ENCODE measurements at places on chromosomes 7 and 10.

- no peak for DNase-seq
Observed at GRCh38 chr10:71141528-71141927, 70.8 kb upstream of the UNC5B start.

DNA sequence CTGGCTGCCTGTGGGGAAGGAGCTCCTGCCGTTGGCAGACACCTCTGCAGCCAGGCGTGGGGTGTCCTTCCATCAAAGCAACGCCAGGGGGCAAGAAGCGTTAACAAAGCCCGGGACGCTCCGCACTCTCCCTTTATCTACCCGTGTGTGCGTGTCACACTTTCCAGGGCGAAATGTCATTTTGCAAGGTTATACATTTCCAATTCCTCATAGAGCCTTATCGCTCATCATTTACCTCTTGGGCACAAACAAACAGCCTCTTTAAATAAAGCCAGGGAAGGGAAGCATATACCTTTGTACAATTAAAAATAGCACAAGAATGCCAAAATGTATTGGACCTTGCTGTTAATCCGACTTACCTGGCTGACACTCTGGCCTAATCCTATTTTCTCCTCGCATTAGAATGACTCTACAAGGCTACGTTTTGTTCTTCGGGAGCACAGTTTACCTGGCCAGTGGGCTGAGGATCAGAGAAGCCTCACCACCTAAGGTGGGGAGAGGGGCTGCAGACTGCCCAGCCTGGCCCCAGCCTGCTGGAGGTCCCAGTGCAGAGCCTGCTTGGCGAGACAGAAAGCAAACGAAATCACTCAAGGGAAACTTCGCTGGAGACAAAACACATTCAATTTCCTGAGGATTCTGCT lies 77.6 kb upstream of the EN2 start:
- DNase-seq = peak; percentile 77

- no peak for DNase-seq
Observed at GRCh38 chr10:3791974-3792633, 7.1 kb upstream of the KLF6 start.

DNA sequence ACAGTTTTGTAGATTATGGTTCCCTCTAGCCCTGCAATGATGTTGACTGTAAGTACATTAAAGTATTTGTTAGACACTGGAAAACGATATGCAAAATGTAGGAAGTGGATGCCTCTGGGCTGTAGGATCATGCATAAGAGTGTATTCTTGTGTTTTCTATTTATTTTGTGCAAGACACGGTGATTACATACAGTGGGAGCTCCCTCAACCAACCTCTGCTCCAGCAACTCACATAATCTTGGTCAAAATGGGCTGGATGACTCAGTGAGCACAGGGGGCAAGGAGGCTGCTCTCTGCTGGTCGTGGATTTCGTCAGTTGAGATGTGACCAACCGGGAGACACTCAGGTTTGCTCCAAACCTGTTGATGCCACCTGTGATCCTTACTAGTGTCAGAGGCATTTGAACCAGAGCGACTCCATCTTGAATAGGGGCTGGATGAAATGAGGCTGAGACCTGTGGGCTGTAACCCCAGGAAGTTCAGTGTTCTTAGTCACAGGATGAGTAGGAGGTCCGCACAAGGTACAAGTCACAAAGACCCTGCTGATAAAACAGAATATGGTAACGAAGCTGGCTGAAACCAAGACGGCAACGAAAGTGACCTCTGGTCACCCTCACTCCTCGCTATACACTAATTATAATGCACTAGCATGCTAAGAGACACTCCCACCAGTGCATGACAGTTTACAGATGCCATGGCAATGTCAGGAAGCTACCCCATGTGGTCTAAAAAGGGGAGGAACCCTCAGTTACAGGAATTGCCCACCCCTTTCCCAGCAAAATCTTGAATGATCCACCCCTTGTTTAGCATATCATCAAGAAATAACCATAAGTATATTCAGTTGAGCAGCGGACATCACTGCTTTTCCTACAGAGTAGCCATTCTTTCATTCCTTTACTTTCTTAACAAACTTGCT lies 56.4 kb upstream of the FAM20C start:
- DNase-seq = no peak
